HuH-7.5 (cell line): ENCODE measurements at places on chromosomes 13 and 19.

DNA sequence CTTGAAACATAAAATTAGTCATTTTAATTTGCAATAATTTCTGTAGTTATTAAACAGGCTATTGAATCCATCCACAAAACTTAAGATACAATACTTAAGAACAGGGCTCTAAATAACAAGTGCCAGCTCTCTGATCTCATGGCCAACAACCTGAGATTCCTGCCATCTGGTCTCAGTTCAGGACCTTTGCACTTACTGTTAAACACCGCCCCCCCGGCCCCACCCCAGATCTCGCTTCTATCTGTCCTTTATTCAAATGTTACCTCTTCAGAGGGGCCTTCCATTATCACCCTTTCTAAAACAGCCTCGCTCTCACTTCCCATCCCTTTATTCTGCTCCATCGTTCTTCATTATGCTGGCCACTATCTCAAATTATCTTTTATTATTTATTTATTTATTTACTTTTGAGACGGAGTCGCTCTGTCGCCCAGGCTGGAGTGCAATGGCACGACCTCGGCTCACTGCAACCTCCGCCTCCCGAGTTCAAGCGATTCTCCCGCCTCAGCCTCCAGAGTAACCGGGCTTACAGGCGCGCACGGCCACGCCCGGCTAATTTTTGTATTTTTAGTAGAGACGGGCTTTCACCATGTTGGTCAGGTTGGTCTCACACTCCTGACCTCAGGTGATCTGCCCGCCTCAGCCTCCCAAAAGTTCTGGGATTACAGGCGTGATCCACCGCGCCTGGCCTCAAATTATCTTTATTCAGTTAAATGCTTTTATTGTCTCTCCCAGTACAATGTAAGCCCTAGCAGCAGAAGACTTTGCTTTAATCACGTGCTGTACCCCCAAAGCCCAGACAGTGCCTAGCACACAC is 838 bp upstream of the SNRNP70 start:
- no peak for DNase-seq

- DNase-seq = no peak
Observed at GRCh38 chr13:43640476-43640875, 146.3 kb downstream of the ENOX1 start.

DNA sequence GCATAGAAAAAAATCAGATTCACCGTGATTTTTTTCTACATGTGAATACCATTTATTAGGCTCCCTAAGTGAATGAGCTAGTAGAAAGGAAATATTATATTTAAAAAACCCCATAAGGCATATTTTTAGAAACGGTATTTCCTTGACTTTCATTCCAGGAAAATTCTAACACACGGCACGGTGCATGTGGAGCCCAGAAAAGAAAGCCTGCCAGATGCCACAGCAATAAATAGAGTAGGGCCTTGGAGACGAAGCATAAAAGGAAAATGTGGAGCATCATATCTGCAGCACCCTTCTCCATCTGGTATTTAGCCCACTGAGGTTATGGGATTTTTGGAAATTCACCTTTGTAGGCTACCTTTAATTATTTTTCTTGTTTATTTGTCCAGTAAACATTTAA is 314.4 kb downstream of the ENOX1 start:
- no peak for DNase-seq

GRCh38 chr13:84571264-84571663 is 689.0 kb upstream of the SLITRK1 start:
- DNase-seq = no peak

GRCh38 chr19:53908106-53908934 is 758 bp upstream of the CACNG7 start:
- no peak for DNase-seq

GRCh38 chr13:110057052-110057451 is 249.9 kb downstream of the COL4A1 start:
- DNase-seq = no peak

- no peak for DNase-seq
Observed at GRCh38 chr13:97191142-97191541, 31.0 kb upstream of the MBNL2 start.

DNA sequence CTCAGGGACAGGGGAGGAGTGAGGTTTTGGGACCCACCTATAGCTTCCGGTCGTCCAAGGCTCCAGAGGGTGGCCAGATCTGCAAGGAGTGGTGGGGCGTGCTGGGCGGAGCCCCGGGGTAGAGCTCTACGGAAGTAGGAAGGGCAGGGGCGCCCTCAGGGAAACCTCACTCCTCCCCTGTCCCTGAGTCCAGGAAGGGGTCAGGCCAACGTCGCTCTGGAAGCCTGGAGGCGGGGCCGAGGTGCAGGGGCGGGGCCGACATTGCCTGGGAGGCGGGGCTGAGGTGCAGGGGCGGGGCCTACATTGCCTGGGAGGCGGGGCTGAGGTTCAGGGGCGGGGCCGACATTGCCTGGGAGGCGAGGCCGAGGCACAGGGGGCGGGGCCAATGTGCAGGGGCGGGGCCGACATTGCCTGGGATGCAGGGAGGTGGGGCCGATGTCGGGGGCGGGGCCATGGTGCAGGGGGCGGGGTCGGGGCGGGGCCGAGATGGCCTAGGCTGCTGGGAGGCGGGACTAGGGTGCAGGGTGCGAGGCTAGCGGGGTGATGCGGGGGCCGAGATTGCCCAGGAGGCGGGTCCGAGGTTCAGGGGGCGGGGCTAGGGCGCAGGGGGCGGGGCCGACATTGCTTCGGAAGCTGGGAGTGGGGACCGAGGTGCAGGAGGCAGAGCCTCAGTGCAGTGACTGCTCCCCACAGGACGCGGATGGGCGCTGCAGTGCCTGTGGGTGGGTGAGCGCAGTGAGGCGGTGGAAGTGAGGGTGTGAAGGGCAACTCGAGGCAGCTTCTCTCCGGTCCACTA is 4.9 kb upstream of the PALM start:
- DNase-seq = peak; percentile 66

- DNase-seq = no peak
Observed at GRCh38 chr13:101092985-101093384, 323.3 kb downstream of the NALCN start.

GRCh38 chr13:106533943-106534638 is 1.4 kb downstream of the EFNB2 start:
- no peak for DNase-seq

DNA sequence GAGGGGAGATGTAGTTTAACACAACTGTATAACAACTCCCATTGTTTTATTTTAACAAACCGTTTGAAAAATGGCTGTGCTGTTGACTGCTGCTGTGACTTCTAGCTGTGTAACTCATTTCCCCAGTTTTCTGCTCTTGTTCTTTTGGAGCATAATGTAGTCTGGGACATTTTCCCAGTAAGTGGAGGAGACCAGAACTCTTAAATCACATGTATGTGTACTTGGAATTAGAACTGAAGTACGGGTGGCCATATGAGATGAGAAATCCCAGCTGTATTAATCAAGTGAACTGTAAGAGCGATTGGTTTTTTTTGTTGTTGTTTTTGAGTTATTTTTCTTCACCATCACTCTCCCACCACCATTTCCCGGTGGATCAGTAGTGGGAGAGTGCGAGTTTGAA is 49.4 kb upstream of the RNF113B start:
- DNase-seq = no peak

GRCh38 chr13:93108111-93108601 is 118.5 kb upstream of the GPC6 start:
- DNase-seq = no peak

GRCh38 chr13:110471833-110472162 is 89.7 kb downstream of the RAB20 start:
- no peak for DNase-seq

- no peak for DNase-seq
Observed at GRCh38 chr13:110265341-110265681, 41.6 kb downstream of the COL4A1 start.

GRCh38 chr19:17743874-17744580 is 7.2 kb upstream of the FCHO1 start:
- no peak for DNase-seq

GRCh38 chr13:30074955-30075614 is 224.7 kb upstream of the UBL3 start:
- no peak for DNase-seq

- no peak for DNase-seq
Observed at GRCh38 chr19:653425-653824, 9.6 kb downstream of the RNF126 start.

DNA sequence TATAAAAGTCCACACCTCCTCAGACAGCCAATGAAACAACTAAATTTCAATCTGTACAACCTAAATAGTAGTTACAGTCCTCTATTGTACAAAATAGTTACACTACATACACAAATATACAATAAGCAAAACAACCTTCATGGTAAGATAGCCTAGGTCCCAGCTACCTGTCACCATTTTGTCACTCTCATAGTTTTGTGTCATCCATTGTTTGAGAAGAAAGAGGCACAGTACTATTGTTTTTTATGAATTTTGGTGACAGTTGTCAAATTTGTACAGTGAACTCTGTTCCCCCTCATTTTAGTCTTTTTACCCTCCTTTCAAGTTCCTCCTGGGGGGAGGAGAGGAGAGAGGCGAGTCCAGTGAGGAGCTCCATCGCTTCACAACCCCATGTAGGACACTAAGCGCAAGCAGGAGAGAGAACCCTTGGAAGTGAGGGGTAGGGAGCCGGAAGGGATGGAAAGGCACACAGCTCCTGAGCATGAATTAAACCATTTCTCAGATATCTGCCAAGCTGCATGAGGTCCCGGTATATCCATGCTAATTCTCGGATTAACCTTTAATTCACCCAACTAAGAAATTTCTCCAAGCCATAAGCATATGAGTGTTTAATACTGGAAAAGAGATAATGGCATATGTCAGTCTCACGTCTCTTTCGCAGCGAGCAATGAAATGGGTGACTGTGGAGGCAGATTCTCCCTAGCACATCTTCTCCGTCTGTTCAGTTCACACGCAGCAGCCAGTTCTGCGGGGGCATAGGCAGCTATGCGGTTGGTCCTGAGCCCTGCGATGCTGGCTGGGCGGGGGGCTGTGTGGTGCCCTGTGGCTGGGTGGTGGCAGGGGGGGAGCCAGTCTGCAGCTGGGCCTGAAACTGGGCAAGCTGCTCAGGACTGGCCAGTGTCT is 60.5 kb downstream of the SERP2 start:
- no peak for DNase-seq

GRCh38 chr13:65631078-65631477 is 1599.1 kb downstream of the PCDH9 start:
- DNase-seq = no peak

GRCh38 chr19:45824041-45824471 is 8.9 kb upstream of the RSPH6A start:
- no peak for DNase-seq

DNA sequence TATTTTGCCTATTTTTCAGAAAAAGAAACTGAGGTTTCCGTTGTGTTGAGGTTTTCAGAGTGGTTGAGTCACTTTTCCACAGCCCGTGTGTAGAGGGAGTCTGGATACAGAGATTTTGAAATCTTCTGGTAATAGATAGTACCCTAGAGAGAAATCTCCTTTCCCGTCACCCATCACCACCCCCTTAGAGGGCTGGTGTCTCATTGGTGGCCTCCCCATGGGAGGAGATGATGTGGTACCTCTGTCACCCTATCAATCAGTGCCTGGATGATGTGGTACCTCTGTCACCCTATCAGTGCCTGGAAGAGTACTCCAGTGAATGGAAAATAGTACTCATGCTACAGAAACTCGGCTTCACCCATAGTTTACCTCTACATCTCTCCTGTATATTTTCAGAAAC is 42.2 kb upstream of the SERP2 start:
- no peak for DNase-seq

DNA sequence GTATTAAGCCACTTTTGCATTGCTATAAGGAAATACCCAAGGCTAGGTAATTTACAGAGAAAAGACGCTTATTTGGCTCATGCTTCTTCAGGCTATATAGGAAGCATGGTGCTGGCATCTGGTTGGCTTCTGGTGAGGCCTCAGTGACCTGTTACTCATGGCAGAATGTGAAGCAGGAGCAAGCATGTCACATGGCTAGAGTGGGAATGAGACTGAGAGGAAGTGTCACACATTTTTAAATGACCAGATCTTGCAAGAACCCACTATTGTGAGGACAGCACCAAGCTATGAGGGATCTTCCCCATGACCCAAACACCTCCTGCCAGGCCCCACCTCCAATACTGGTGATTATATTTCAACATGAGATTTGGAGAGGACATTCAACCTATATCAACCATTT is 25.7 kb upstream of the IGFL4 start:
- DNase-seq = no peak

GRCh38 chr13:71591374-71591773 is 275.6 kb downstream of the DACH1 start:
- DNase-seq = no peak

- no peak for DNase-seq
Observed at GRCh38 chr13:46324976-46325375, 62.1 kb downstream of the RUBCNL start.

GRCh38 chr13:90740099-90740498 is 607.4 kb upstream of the MIR17HG start:
- no peak for DNase-seq

DNA sequence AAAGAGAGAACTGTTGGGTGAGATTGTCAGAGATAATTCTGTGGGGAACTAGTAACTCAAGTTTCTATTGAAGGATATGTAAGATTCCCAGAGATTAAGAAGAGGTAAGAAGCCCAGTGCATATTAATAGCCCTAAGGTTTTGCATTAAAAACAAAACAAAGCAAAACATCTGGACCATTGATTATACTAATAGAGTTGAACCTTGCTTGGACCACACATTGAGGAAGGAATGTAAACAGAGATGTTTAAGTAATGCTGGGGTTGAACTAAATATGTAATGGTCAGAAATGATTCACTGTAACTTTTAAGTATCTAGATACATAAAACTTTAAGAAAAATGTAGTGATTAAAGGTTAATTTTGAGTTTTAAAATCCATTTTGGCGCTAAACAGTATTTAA is 1770.0 kb downstream of the PCDH9 start:
- DNase-seq = no peak

- DNase-seq = peak; percentile 86
Observed at GRCh38 chr19:4400135-4400936, at the start of gene SH3GL1. Gene SH3GL1, minus strand, starts transcription at chr19:4400547. Its CDS starts 179 bp downstream, at chr19:4400368.

DNA sequence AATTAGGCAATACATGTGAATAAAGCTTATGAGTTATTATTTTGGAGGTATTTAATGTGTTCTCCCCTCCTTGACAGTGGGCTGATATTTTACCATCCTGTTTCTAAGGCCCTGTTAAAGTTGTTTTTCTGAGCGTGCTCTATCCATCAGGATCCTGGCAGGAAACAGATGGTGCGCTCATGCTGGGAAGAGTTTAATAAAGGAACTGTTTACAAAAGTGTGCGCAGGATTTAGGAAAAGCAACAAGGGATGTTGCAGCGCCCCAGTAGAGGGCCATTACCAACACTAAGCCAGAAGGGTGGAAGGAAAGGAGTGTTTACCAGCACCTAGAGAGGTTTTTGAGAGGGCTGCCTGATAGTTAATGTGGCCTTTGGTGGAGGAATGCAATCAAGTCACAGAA is 374.5 kb downstream of the KCNRG start:
- no peak for DNase-seq

DNA sequence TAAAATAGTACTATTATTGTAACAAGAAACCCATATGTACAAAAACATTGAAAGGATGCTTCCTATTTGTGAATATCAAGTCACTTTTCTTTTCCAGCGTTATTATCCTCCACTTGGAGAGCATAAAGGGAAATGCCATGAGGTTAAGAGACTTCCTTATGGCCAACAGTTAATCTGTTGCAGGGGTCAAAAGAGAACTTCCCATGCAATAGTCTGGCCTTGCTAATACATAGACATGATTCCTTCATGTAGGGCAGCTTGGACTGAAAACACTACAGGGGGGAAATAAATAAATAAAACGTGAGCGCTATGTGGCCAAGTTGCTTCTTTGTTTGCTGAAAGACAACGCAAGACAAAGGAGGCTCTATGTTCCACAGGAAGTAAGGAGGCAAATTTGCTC is 269.1 kb upstream of the EDNRB start:
- no peak for DNase-seq

- DNase-seq = no peak
Observed at GRCh38 chr19:9014803-9015202, 4.6 kb upstream of the MUC16 start.
